ENCODE measurements at places on chromosomes 11 and 22. TPM values are rescaled to one million over a fixed set of nuclear protein-coding genes. Genes with fewer than 3 reads are reported as not detected.

OR8G5 gene
- not detected for total RNA-seq

TRIM49D2 gene
- not detected for total RNA-seq

SLC25A18 gene
- 0.08 TPM for total RNA-seq

DNA sequence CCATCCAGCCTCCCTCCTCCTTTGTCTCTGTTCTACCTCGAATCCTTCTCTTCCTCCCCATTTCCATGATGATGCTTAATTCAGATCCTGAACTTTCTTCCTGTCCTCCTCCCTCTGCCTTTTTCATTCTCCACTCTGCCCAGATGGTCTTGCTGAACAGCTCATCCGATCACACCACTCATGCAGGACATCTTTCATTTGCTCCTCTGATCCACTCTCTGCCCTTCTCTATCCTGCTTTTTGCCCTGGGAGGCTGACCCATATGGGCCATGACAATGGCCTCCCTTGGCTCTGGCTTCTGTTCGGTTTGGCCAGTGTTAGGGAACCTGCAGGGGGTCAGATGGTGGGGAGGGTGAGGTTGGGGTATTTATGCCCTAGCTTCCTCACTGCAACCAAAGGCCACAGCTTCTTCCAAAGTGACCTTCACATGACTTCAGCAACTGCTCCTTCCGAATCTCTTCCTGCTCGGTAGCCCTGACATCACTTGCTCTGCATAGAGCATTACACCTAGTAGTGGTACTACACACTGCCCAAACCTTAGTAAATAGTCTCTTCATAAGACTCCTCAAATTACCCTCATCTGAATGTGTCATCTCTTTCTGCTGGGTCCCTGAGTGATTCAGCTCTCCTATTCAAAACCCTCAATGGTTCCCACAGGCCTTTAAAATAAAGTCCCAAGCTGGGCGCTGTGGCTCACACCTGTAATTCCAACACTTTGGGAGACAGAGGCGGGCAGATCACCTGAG is 32.7 kb upstream of the MICAL2 start:
- ATAC-seq, result no peak

All from esophagus mucosa (tissue), 1 donor.